ENCODE measurements at places on chromosomes 2 and 18. TPM values are rescaled to one million over a fixed set of nuclear protein-coding genes. Genes with fewer than 3 reads are reported as not detected.

- DNase-seq = no peak
These were observed 13.8 kb upstream of the ZBTB7C start for GRCh38 chr18:48422947-48423378.

DNA sequence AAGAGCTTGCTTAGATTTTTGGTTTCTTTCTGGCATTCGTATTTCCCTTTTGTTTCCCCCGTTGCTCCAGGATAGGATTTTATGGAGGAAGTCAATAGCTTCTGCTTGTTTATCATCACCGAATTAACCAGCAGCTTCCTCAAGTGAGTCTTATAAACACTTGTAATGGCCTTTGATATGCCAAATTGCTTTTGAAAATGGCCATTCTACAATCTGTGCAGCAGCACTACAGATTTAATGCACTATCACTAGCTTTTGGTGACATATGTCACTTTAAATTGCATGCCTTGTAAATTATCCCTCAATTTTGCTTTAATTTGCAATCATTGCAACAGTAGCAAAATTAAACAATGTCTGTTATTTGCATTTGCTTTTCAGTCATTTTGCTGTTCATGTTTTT, 774.7 kb downstream of the METTL4 start:
- no peak for DNase-seq

DNA sequence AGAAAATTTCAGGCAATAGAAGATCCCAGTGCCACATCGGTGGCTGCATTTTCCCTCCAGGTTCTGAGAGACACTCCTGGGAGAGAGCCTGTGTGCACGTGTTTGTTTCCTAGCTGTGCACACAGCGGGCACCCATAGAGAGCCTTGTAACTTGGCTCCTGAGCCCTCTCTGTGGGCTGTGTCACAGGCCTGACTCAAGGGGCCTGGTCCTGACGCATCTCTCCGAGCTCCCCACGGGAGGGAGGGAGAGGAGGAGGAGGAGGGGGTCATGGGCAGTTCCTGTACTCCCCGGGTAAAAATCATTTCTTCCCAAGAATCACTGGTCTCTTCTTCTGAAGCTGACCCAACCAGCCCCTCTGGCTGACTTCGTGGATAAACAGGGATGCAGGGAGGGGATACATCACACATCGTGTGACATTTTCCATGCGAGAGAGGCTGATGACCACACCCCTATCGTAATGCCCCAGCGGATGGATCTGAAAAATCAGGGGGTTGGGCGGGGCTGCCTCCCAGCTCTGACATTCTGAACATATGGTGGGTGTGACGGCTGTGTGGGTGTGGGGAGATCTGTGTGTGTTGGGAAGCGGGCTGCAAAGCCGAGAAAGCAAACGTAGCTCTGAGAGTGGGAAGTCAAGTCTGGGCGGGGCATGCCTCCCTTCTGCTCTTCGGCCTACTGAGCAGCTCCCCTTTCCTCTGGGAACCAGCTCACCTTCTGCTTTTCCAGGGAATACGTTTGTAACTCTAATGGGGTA, 308.3 kb upstream of the HS6ST1 start:
- no peak for DNase-seq

DNA sequence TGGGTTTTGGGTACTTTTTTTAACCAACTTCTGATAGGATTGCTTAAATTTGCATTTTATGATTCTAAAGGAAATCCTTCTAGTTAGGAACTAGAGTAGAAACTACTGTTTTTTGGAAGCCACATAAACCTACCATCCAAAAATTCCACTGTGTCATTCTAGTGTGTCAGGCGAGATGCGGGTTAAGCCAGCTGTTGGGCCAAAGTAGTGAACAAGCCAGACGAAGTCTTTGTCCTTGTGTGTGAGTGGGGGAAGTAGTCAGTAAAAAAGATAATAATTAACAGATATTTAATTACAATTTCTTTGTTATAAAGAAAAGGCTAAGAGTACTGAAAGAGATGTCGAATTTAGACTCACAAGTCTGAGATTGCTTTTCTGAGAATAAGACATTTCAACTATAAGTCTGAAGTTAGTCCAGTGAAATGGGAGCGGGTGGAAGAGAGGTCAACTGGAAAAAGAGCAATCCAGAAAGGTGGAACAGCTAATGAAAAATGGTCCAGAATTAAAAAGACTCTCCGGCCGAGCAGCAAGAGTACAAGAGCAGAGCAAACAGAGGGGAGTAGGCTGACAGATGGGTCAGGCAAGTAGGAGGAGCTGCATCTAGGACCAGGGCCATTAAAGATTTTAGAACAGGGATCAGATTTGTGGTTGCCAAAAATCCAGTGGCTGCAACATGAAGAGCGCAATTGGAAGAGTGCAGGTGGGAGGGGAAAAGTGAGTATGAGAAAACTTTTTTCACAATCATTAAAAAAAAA, 1.5 kb downstream of the EPB41L5 start:
- no peak for DNase-seq

- no peak for DNase-seq
These were observed 18.2 kb downstream of the FHOD3 start for GRCh38 chr18:36315736-36316135.

DNA sequence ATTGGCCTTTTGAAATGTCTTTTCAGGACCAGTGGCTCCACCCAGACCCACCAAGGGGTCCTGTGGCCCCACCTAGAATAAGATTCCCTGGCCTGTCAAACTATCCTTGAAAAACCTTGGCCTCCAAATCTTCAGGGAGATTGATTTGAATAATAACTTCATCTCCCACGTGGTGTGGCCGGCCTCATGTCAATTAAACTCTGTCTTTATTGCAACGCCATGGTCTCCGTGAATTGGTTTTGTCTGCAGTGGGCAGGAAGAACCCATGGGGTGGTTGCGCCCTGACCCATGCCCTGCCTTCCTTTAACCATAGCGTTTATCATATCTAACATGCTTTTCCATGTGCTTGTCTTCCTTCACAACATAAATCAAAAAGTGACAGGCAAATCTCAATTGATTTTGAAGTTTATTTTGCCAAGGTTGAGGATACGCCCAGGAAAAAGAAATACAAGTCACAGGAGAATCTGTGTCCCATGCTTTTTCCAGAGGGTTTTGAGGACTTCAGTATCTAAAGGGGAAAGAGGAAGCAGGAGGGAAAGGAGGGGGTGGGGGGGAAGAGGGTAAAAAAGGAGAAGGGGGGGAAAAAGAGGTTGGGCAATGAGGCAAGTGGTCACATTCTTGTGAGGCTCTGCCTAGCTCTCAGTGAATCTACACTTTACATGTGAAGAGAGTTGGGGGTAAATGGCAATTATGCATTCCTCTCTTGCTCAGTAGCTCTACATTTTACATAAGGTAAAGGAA, 66.5 kb upstream of the CABLES1 start:
- DNase-seq = no peak

DNA sequence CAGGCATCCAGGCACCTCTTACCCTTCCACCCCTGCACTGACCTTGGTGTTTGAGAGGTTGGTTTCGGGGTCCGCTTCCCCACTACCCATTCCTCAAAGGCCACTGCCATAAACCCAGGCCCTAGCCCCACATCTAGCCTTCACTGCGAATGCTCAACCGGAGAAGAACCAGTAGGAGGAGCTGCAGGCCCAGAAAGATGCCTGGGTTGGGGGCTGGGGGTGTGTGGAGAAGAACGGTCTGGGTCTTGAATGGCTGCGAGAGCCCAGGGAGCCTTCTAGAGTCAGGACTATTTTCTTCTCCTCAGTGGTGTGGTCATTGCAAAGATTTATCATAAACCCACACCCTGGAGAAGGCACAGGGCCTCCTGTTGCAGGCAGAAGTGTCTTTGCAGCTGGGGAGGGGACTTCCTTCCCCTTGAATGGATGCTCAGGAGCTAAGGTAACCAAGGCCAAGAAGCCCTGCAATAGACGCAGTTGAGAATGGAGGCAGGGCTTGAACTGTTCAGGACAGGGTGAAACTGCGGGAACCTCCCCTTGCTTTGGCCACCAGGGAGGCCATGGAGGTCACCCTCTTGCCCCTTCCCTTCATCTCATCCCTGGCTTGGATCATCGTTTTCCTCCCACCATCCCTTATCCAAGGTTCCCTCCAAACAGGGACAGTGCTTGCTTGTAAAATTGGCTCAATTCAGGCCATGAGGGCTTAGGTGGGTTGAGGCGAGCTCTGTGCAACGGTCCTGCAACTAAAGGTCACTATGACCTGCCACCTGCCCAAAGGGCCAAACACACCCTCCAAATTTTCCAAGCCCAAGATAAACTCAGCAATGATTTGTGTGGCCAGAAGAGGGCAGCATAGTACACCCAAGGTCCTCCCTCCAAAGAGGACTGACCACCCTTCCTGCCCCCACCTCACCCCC, 20.9 kb downstream of the THNSL2 start:
- no peak for DNase-seq

GRCh38 chr2:154658854-154659253, 39.6 kb upstream of the KCNJ3 start:
- no peak for DNase-seq

- DNase-seq = no peak
These were observed 2.6 kb downstream of the IL18RAP start for GRCh38 chr2:102425441-102426132.

DNA sequence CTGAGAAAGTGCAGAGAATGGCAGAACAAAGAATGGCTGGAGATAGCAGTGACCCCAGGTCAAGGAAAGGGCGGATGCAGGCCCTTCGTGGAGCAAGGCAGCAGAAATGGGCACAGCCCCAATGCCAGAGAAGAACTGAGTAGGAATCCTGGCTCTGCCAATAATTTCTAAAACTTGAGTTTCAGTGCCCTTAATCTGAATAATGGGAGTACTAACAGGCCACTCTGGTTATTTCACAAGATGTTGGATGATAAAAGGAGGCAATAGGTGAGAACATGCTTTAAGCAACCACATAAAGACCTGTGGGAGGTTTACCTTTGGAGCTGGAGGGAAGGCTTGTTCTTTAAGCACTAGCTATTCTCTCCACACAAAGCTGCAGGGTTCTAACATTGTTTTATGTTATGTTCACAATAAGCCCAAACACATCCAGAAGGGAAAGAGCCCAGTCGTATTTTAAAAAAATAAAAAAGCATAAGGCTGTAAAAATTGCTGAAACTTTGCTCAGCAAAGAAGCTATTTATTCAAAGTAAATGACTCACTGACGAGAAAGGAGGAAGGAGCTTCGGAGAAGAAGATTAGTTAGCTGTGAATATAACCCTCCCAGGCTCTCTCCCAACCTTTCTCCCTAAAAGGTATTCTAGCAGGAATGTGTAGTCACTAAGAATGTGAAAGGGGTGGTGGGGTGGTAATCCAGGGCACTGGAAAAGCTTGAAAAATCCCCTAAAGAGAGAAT, 470.2 kb downstream of the TXNL1 start:
- no peak for DNase-seq

- DNase-seq = no peak
These were observed 32.7 kb downstream of the SETBP1 start for GRCh38 chr18:44713435-44713834.

- no peak for DNase-seq
These were observed 385.4 kb upstream of the SYT4 start for GRCh38 chr18:43662657-43663056.

DNA sequence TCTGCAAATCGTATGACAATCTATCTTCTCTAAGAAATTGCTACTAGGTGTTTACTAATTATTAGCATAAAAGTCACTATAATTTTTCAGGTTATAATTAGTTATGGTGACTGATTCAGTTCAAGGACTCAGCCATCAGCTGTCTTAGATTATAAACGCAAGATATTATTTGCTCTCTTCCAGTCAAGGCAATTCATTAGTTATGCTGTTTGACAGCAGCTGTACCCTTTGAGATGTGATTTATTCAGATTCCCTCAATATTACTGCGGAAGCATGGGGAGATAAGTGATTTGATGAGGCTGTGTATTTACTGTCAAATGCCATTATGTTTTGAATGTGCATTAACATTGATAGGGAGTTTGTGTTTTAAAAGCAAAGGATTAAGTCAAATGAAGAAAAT, 558.9 kb upstream of the FSIP2 start:
- DNase-seq = no peak

- no peak for DNase-seq
These were observed 232.0 kb downstream of the AGAP1 start for GRCh38 chr2:235725841-235726240.

- DNase-seq = no peak
These were observed 237.0 kb downstream of the NYAP2 start for GRCh38 chr2:225636558-225636957.

DNA sequence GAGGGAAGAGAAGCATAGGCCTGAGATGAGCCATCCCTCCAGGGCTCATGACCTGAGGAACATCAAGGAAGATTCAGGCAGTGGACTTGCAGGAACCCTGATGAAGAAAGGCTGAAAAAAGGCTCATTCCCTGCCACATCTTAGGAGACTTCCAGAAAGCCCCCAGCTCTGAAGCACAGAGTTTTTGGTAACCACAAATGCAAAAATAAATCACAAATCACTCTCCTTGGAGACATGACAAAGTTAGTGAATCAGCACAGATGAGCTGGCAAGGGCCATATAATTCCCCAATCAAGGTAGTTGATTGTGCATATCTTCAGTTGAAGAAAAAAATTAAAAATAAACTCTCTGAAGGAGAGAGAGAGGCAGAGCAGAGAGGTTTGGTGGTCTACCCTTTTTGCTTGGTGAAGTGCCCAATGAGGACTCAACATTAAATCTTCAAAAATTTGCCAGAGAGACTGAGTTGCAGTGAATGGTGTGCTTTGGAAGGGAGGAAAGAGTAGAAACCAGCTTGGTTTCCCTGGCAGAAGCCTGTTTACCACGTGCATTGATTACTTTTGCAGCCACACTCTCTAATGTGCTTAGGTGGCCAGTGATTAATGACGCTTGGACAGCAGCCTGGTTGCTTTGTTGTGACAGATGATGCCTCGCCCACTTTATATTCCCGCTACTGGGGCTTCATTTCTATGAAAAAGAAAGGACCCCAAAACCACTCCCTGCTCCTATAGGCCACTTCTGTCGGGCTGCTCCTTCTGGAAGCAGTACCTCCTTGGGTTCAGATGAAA, 257.4 kb upstream of the SLC14A2 start:
- no peak for DNase-seq

DNA sequence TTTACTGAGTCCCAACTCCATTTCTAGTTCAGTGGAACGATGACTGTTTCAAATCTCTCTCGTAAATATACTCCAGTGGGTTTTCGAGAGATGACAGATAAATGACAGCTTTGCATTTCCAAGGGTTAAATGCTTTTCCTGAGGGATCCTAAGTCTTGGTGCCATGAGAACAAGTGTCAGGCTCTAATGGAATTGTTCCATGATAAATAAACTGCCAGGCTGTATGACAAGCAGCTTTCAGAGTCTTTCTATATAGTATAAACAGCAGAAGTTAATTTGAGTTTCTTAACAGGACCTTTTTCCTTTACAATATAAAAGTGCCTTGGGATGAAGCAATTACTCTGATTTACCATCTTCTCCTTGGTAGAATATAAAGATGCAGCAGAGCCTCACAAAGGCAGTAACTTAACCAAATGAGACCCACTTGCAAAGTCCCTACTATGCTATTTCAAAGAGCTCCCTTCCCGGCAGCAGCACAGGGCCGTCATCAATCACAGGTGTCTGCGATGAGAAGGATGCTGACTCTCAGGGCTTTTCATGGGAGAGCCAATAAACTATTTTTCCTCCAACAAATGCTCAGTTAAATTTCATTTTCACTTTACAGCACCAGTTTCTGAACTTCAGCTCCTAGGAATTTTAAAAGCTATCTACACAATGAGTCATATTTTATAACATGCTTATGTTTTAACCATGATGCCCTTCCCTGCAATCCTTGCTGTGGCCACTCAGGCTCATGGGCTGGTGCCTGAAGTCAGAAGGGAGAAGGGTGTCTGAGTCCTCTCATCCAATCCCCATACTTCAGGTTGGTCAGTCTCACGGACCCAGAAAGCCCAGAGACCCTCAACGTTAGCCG, 123.8 kb downstream of the AFF3 start:
- DNase-seq = no peak

Gene CYBRD1
- 48.4 TPM for total RNA-seq

Gene RGPD4
- not detected for total RNA-seq

Gene AFF3
- 8.0 TPM for total RNA-seq

Gene IL1RL1
- 1.1 TPM for total RNA-seq

Gene DSG1
- 1.3 TPM for total RNA-seq

Gene SATB2
- total RNA-seq = 1.1 TPM

Gene UCN
- total RNA-seq = 1.5 TPM

Gene NHEJ1
- total RNA-seq = 6.4 TPM

Gene ZNF804A
- not detected for total RNA-seq

Data from left ventricle myocardium inferior (tissue), 1 donor.